ENCODE measurements at places on chromosomes 6 and 20.

DNA sequence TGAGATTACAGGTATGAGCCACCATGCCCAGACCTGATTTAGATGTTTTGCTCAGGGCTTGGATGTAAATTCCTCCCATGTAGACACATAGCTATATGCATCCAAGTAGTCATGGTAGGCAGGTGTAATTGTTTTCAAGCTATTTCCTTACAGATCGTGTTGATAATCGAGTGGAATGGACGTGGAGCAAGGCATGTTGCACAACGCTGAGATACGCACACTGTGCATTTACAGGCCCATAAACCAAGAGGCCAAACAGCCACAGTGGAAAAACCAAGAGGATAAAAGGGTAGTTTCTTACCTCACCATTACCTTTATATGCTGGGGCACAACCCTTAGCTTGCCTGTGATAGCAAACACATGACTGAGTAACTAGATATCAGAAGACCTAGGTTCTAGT is 51.0 kb upstream of the ADGRF1 start:
- peaks cover 6% of the 10 kb centered on the region for H3K4me1 ChIP-seq
- H3K27me3 ChIP-seq: peaks cover 9% of the 10 kb centered on the region
- H3K4me3 ChIP-seq: no peak overlapping the region
- H3K36me3 ChIP-seq: no peaks in the 10 kb centered on the region
- no peak overlapping the region for H3K27ac ChIP-seq

GRCh38 chr20:38131588-38132121 is 33.4 kb downstream of the TGM2 start:
- H3K27me3 ChIP-seq: no peaks in the 10 kb centered on the region
- H3K4me3 ChIP-seq: no peak overlapping the region
- ATAC-seq: no peak
- H3K27ac ChIP-seq: no peak overlapping the region

DNA sequence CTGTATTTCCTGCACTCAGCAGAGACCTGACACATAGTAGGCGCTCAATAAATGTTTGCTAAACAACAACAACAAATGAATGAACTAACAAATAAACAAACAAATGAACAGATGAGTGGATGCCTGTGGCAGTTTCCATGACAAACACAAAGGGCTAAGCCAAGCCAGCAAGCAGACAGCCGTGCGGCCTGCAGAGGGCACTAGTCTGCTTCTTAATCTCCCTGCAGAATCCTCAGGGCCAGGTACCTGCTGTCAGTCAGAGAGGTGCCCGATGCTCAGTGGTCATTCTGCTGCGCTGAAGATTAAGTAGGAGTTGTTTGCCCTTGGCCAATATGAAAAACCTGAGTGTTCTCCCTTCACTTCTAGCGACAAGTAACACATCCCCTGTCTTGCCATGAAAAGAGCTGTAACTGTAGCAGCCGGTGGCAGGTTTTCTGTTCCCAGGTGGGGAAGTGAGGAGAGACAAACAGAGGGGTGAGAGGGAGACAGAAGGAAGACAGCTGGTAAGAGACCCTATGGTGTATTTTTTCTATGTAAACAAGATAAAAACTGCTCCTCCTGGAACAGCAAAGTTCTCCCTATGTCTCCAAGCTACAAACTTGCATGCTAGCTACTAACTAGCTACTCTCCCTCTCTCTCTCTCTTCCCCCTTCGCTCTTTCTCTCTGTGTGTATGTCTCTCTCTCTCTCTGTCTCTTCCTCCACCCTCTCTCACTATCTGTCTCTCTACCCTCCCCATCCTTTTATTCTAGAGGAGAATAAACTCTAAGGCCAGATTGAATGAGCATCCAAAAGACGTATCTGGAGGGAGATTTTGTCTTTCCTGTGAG is at the start of gene MC3R:
Gene MC3R (plus strand): TSS at position 779 of the 829 bp plus-strand sequence. CDS start 112 bp downstream, outside the sequence.
- no peaks in the 10 kb centered on the region for H3K4me1 ChIP-seq
- ATAC-seq: peak; percentile 55
- no peak within 1 kb of the TSS for H3K27ac ChIP-seq
- no peak within 1 kb of the TSS for H3K4me3 ChIP-seq
- H3K27me3 ChIP-seq: peaks cover 49% of the 10 kb centered on the region

DNA sequence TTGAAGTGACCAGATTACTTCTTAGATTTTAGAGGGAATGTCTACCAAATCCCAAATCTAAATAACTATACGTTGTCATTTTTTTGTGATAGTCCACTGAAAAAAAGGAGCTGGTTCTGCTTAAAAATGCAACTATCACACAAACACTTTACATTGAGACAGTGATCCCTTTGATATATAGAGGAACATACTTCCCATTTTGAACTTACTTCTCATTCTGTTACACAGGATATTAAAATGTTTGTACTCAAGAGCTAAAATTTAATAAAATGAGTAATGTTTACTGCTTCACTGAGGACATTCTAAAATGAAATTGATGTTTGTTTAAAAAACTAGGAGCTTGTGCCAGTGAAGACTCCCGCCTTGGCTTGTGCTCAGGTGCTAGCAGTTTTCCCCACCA is 174.1 kb downstream of the CARMIL1 start:
- no peak overlapping the region for H3K27ac ChIP-seq
- H3K4me3 ChIP-seq: no peak overlapping the region
- no peak for ATAC-seq
- H3K36me3 ChIP-seq: no peaks in the 10 kb centered on the region

DNA sequence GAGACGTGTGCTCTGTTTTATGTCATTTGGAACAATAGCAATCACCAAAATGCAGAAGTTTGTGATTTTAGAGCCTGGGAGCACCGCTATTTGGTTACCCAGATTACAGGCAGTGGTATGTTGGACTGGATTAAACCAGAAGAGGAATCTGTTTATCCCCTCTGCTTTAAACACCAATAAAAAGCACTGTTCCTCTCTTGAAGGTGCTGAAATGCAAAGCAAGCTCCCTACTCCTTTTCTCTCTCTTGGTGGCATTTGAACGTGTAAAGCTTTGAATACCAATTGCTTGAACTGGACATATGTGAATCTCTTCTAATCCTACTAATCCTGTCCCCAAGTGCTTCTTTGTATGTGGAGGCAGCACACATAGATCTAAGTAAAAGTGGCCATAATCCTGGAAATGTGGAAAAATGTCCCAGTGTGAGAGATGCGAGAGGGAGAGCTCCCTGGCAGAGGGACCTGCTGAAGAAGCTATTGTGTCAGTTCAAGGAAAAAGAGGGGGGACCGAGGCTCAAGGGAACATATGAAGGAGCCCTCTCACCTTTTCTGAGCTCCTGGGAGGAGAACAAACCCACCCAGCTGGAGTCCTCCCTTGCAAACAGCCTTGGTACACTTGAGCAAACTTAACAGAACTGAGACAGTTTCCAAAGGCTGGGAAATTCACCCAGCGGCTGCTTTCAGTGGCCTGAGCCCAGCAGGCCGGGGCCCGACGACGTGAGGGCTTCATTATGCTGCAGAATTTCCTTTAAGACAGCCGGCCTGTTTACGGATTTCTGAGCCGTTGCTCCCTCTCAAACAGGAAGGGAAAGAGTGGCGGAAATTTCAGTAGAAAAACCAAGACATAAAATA is 18.8 kb upstream of the OLIG3 start:
- ATAC-seq: no peak
- no peak overlapping the region for H3K27ac ChIP-seq
- H3K4me1 ChIP-seq: no peaks in the 10 kb centered on the region
- peaks cover 67% of the 10 kb centered on the region for H3K27me3 ChIP-seq

DNA sequence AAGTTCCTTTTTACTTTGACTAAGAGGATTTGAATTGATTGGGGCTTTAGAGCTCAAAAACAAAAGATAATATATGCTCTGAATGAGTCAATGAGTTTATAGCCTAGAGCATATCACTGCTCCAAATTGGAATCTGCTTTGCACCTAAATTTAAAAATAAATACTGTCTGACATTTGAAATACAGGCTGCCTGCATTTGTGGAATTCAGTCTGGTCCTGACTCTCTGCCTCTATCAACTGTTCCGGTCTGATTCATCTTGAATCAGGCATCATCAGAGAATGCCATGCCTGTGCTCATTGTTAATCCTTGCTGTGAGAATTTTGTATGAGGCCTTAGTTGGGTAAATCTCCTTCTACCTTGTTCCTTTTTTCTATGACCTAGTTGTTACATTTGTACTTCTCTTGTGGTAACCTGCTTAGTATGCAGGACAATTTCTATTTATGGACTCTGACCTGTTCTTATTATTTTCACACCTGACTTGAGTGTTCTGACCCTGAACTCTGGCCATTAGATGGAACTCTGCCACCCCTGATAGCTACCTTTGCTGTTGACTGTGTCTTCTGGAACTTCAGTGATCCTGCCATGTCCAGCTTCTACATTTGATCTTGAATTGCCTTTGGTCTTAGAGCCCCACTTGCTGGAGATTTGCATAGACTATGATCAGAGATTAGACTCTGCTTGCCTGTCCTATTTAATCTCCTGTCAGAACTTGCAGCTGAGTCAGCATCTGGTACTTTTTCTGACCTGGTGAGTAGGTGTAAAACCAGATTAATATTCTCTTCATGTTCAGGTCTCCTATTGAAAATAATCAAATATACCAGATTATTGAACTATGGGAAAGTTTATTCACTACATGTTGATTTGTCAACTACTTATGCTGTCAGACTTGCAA is 442.7 kb upstream of the HS3ST5 start:
- no peaks in the 10 kb centered on the region for H3K36me3 ChIP-seq
- no peak overlapping the region for H3K4me3 ChIP-seq
- no peak overlapping the region for H3K27ac ChIP-seq
- H3K4me1 ChIP-seq: no peaks in the 10 kb centered on the region
- no peak for ATAC-seq
- H3K27me3 ChIP-seq: no peaks in the 10 kb centered on the region

- no peak for ATAC-seq
- H3K27ac ChIP-seq: no peak overlapping the region
- peaks cover 20% of the 10 kb centered on the region for H3K4me1 ChIP-seq
- peaks cover 16% of the 10 kb centered on the region for H3K36me3 ChIP-seq
- no peaks in the 10 kb centered on the region for H3K27me3 ChIP-seq
Observed at GRCh38 chr6:25448965-25449538, 169.9 kb downstream of the CARMIL1 start.

GRCh38 chr6:110617057-110617456 is 140.6 kb upstream of the SLC22A16 start:
- peak; percentile 95 for ATAC-seq
- no peaks in the 10 kb centered on the region for H3K27me3 ChIP-seq
- peaks cover 35% of the 10 kb centered on the region for H3K4me1 ChIP-seq
- H3K36me3 ChIP-seq: peaks cover 65% of the 10 kb centered on the region

GRCh38 chr20:25508083-25508770 is 77.1 kb downstream of the NINL start:
- no peak for ATAC-seq
- no peaks in the 10 kb centered on the region for H3K27me3 ChIP-seq
- H3K4me3 ChIP-seq: no peak overlapping the region
- H3K36me3 ChIP-seq: peaks cover 19% of the 10 kb centered on the region
- no peak overlapping the region for H3K27ac ChIP-seq

- peaks cover 6% of the 10 kb centered on the region for H3K4me1 ChIP-seq
- no peak overlapping the region for H3K4me3 ChIP-seq
- no peak for ATAC-seq
Observed at GRCh38 chr6:69632932-69633331, 163.9 kb downstream of the LMBRD1 start.

- no peak for ATAC-seq
- peaks cover 9% of the 10 kb centered on the region for H3K36me3 ChIP-seq
Observed at GRCh38 chr6:107386340-107386739, 73.0 kb downstream of the PDSS2 start.

GRCh38 chr6:26457264-26457805 is 420 bp upstream of the BTN2A1 start:
- peaks cover 28% of the 10 kb centered on the region for H3K36me3 ChIP-seq
- H3K4me3 ChIP-seq: peak overlapping the region; percentile 99
- H3K4me1 ChIP-seq: peaks cover 53% of the 10 kb centered on the region
- ATAC-seq: peak; percentile 25
- no peaks in the 10 kb centered on the region for H3K27me3 ChIP-seq

GRCh38 chr20:22794200-22794599 is 209.8 kb upstream of the FOXA2 start:
- H3K27me3 ChIP-seq: no peaks in the 10 kb centered on the region
- no peak overlapping the region for H3K27ac ChIP-seq
- ATAC-seq: no peak
- no peak overlapping the region for H3K4me3 ChIP-seq
- H3K4me1 ChIP-seq: no peaks in the 10 kb centered on the region

DNA sequence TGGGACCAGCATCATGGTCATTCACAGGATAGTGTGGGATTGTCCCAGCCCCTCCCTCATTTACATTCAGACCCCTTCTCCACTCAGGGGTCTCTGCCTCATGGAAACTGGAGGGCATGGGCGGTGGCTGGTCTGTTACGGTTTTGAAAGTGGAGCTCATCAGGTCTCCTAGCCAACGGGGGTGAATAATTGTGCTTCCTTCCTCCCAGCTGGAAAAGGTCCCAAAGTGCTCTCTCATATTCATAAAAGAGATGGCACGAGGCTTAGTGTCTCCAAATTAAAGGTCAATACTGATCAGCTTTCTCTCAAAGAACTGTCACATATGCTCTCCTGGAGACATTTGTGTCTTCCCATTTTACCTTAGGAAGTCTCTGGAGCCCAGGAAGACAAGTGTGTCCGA is 19.9 kb downstream of the JARID2 start:
- H3K27me3 ChIP-seq: no peaks in the 10 kb centered on the region
- H3K4me1 ChIP-seq: peaks cover 92% of the 10 kb centered on the region
- no peak for ATAC-seq
- H3K4me3 ChIP-seq: no peak overlapping the region
- peaks cover 5% of the 10 kb centered on the region for H3K36me3 ChIP-seq
- H3K27ac ChIP-seq: peak overlapping the region; percentile 48

DNA sequence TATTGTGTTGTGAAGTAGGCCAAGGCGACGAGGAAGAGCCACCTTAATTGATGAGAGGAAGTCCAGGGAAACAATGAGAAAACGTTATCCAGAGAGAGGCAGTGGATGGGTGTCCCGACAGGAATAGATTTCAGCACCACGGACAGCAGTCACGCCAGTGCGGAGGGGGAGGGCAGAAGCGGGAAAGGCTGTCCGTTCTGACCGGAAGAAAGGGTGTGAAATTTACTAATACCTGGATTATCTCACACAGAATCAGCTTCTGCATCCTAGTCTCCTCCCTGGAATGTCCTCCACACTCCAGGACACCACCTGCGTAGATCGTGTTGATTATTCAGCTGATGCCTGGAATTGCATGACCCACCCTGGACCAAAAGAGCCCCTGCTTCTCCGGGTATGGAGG is 7.4 kb upstream of the BPIFA3 start:
- peaks cover 5% of the 10 kb centered on the region for H3K4me1 ChIP-seq
- H3K36me3 ChIP-seq: no peaks in the 10 kb centered on the region
- no peak for ATAC-seq
- H3K4me3 ChIP-seq: no peak overlapping the region

DNA sequence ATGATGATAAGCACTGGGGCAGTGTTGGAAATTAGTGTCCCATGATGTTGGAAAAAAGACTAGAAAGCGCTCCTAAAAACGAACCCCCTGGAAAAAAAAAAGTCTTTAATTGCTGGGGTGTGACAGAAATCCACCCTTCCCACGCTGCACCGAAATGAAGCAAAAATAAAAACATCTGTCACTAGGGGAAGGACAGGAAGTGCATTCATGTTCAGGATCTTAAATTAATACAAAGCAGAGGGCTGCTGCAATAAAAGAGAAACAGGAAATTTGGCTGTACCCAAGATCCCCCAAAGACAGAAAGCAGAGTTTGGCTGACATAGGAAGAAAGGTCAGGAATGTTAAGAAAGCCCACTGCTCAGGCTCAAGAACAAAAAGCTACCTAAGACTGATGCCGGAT is 333.9 kb downstream of the TBC1D32 start:
- no peak overlapping the region for H3K4me3 ChIP-seq
- no peaks in the 10 kb centered on the region for H3K36me3 ChIP-seq
- no peak for ATAC-seq
- H3K27me3 ChIP-seq: no peaks in the 10 kb centered on the region
- H3K4me1 ChIP-seq: no peaks in the 10 kb centered on the region

All from stimulated activated memory B cell treated with anti-CD40 and anti-IgM and Interleukin-4, amounts not matched to agents 10 μg/mL and 1 μg/mL and 100 μg/mL, for 72 hours (primary cell).